ENCODE measurements at places on chromosomes 4 and X.
A peak's percentile ranks its signal among the peaks of the same experiment; 100 is the strongest.

DNA sequence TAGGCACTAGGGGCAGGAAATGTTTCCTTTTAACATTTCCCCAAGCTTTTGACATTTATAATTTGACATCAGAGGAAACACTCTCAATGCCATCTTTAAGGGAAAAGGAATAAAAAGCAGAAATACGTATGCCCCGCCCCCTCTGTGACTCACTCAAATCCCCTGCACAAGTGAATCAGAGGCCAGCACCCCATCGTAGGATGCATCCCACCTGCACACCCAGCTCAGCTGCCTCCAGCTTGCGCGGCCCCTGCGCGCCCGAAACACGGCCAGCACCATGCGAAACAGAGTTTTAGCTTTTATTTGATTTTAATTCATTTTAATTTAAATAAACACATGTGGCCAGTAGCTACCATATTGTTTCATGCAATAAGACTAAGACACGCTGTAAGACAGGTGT, 29.5 kb downstream of the ABLIM2 start:
- DNase-seq = no peak

- DNase-seq = no peak
Observed at GRCh38 chr4:151420250-151420807, 11.4 kb downstream of the FHIP1A start.

- DNase-seq = no peak
Observed at GRCh38 chr4:108155373-108155772, 13.4 kb downstream of the LEF1 start.

DNA sequence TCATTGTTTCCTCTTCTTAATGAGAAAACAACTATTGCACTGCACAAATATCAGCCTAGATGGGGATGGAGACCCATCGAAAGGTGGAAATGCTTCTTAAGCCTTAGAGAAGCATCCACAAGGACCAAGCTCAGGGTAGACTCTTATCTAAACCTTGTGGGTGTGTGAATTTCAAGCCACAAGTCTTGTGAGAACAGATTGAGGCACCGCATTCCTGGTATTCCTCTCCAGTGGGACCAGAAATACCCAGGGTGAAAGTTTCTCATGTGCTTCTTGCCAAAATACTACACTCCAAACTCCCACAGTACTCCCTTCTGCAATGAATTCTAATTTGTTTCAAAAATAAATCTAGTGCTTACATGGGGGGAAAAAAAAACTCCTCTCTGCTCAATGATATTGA, 375.6 kb downstream of the PDGFC start:
- no peak for DNase-seq

DNA sequence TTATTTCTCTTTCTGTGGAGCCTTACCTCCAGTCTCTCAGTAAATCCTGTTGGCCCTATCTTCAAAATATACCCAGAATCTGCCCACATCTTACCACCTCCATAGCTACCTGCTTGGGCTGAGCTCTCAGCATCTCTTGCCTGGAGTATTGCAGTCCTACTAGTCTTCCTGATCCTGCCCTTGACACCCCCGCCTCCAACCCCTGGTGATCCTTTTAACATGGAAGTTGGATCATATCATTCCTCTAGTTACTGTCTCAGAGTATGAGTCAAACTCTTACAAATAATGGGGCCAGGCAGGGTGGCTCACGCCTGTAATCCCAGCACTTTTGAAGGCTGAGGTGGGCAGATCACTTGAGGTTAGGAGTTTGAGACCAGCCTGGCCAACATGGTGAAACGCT, 43.1 kb upstream of the SETD7 start:
- no peak for DNase-seq

DNA sequence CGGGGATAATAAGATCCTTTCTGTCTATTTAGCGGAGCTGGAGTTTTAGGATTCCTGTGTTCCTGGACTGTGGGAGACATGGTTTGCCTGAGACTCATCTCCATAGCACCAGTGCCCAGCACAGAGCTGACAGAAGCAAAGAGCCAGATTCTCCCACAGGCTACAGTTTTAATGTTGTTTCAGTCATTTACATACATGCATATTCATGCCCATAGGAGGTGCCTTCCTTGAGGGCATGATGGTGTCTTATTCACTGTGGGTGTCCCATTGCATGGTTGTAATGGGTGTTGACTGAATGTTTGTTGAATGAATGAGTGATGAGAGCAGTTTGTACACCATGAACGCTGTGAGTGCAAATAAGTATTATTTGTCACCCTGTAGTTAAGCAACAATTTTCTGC, 260.6 kb downstream of the EVC2 start:
- DNase-seq = no peak

DNA sequence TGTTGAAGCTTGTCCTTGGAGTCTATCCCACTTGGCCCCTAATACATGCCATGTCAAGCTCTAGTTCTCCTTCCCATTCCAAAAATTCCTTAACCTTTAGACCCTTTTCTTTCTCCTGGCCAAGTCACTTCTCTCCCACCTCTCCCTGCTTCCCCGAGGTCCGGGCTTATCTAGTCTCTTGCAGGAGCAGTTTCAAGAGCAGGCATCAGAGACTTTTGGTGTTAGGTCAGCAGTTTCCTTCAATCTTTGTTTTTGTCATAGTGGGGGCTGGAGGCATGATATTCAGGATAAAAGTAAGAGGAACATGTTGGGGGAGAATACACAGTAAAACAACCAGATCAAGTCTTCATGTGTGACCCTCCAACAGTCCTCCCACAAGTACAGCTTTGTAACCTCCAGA, 11.5 kb upstream of the IDS start:
- DNase-seq = no peak

DNA sequence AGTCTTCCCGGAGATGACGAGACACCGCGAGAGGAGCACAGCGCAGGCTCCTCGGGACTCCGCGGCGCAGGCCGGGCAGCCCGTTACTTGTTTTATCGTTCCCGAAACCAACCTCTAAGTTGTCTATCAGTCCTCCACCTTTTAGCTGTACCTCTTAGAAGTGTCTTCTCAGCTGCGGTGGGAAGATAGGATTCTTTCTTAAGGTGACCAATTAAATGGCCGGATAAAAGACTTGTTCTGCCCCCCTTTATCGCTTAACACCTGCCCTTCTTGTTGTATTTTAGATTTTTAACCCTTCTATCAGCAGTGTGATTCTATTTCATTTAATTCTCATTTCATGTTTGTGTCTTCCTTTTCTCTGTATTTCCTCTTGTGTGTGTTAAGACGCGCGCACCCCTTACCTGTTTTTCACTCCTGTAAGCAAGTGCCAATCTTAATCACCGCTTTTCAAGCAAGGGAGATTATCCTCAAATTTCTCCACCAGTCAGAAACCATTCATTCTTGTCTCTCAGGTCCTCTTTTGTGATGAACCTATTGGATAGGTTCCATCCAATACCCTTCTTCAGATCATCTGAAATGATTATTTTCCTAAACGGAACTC, at the start of gene SLC9B2:
TSS of gene SLC9B2 (minus strand) at position 15 of the 601 bp plus-strand sequence. CDS start 9,211 bp downstream, outside the sequence.
- DNase-seq = no peak

GRCh38 chr4:173937631-173938270, 345.7 kb downstream of the FBXO8 start:
- DNase-seq = no peak

DNA sequence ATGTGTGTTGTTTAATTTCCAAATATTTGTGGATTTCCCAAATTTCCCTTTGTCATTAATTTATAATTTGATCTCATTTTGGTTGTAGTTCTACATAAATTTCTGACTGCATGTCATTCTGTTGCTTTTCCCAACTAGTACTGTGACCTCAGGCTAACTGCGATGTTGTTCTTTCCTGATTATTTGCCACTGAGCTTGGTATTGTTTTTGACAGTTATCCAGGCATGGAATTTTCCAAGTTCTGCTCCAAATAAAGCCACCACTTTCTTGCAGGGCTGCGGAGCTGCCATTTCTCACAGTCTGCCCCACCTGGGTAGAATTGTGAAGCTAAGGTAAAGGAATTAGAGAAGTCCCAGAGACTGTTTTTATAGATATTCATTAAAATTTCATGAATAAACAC, 328.8 kb downstream of the ZNF674 start:
- no peak for DNase-seq

DNA sequence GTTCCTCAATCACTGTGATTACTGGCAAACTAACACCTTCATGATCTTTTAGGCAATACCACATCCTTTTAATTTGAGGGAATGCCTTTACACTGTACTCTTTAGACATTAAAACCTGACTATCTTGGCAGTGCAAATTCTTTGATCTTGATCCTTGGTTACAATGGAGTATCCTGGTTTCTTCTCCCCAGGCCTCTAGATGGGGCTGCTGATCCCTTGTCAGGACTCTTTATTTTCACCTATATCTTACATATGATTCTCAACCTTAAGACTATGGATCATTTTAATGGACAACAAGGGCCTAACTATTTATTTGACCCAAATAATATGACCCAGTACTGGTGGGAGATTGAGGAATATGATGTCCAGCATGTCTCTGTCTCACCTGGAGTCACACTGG, 1005.5 kb upstream of the INTU start:
- no peak for DNase-seq

- no peak for DNase-seq
Observed at GRCh38 chr4:6346373-6347110, 76.9 kb downstream of the WFS1 start.

DNA sequence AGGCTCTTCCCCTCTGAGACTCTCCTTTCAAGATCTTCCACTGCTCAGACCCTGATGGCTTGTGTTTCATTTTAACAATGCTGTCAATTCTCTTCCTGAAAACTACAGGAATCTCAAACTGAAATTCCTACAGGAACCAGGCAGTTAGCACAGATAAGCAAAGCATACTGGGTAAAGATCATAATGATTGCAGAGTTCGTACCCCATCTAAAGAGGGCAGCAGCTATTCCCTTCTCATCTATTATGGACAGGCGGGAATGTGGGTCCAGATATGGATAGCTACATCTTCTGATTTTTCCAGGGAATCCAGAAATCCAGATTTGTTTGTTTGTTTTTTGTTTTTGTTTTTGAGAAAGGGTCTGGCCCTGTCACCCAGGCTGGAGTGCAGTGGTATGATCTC, 83.8 kb downstream of the STARD8 start:
- DNase-seq = no peak

DNA sequence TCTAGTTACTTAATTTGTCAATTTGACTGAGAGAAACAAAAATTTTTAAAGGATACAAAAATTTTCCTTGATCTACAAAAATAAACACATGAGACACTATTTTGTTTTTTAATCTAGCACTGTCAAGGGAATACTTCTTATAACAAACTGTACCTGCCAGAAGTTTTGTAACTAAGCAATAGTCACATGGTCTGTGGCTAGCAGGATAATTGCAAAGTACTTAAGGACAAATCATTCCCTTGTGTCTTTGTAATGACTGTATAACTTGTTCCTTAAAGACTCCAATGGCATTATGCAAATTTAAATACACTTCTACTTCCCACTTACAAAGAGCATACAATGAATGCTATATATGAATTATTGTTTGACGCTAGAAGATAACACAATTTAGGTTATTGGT, 25.1 kb upstream of the ANK2 start:
- no peak for DNase-seq

- DNase-seq = no peak
Observed at GRCh38 chrX:18002791-18003190, 141.7 kb upstream of the RAI2 start.

DNA sequence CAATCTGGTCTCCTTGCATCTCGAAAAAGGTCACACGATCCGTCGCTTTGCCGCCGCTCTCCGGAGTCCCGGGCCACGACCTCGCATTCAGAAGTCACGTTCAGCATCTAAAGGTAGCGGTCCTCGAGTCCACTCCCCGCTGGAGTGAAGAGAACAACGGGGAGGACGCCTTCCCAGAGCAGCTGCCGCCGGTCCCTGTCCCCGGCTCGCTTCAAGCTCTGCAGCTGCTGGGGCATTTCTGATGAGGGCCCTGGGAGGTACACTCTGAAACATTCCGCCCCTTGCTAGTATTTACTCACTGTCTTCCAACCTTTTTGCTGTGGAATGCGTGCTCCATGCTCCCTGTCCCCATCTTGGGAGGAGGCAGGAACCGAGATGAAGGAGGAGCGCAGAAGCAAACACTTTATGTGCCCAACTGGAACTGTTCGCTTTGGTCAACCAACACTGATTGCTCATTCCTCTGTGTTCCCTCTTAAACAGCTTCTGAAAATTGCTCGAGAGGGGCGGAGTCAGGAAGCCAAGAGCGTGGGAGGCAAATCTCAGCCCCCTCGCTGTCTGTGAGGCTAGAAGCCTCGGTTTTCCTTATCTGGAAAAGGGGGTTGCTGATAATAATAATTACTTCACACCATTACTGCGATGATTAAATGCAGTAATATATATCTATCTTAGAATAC, 6.4 kb upstream of the VAMP7 start:
- no peak for DNase-seq

DNA sequence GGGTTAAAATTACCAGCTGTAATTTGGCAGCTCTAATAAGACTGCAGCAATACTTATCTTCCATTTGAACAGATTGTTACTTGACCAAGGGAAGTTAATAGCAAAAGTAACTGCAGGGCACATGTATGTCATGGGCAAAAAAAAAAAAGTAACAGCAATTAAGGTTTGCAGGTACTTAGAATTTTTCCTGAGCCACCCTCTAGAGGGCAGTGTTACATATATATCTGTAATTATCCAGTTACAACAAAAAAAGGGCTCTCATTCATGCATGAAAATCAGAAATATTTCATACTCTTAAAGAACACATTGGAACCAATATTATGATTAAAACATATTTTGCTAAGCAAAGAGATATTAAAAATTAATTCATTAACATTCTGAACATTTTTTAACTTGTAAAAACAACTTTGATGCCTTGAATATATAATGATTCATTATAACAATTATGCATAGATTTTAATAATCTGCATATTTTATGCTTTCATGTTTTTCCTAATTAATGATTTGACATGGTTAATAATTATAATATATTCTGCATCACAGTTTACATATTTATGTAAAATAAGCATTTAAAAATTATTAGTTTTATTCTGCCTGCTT, 25.1 kb downstream of the XIAP start:
- DNase-seq = peak; percentile 39

DNA sequence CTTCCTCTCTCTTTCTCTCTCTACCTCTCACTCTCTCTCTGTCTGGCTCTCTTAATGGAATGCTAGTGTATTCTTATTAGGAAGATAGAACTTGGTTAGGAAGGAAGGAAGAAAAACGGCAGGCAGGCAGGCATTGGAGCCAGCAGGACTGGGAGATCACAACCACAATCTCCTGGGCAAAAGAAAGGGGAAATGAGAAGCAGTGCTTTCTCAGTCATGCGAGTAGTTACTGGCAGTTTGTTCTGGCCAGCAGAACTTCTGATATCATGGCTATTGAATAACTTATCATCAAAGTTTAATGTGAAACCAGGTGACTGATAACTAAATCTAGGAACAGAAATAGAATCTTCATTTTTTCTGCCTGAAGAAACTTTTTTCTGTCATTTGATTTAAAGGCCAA, 60.9 kb upstream of the PAGE1 start:
- DNase-seq = no peak
